Stimulated activated naive CD8-positive, alpha-beta T cell treated with anti-CD3 and anti-CD28 coated beads, Interleukin-15, amount 100 ng/mL, for 72 hours (primary cell): ENCODE measurements at places on chromosomes 12 and 14.
A peak's percentile ranks its signal among the peaks of the same experiment; 100 is the strongest.

- DNase-seq: no peak
These were observed 15.7 kb downstream of the ASPG start for GRCh38 chr14:104101086-104101621.

DNA sequence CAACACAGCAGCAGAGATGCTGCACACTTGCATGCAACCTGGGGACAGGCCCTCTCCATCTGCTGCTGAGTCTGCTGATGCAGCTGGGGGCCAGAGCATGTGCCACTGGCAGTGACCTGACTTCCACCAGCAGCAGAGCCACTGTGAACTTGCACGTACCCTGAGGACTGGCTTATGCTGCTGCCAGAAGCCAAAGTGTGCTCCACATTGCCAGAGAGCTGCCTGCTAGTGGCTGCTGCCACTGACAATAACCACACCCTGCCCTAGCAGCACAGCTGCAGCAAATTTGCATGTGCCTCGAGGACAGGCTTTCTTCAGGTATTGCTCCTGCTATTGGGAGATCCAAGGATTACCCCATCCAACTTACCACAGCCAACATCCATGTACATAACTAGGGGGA, 4.5 kb upstream of the PRR4 start:
- no peak for DNase-seq

DNA sequence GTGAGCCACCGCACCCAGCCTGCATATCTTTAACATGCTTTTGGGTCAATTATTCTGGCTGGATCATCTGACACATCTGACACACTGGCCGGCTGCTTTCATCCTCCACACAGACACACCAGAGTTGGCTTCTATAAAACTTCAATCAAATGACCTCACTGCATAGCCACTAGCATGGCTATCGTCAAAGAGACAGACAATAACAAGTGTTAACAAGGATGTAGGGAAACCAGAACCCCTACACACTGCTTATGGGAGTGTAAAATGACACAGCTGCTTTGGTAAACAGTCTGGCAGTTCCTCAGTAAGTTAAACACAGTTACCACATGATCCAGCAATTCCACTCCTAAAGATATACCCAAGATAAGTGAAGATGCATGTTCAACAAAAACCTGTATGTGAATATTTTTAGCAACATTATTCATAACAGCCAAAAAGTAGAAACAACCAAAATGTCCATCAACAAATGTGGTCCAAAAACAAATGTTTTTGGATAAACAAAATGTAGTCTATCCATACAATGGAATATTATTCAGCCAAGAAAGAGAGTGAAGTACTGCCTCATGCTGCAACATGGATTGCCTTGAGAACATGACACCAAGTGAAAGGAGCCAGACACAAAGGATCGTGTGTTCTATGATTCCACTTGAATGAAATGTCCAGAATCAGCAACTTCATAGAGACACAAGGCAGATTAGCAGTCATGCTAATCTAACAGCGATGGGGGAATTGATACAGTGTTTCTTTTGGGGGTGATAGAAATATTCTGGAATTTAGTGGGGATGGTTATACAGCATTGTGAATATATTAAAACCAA, 10.1 kb downstream of the KDM2B start:
- DNase-seq: no peak

- DNase-seq: no peak
These were observed 61.0 kb downstream of the KIAA0586 start for GRCh38 chr14:58488550-58488949.

DNA sequence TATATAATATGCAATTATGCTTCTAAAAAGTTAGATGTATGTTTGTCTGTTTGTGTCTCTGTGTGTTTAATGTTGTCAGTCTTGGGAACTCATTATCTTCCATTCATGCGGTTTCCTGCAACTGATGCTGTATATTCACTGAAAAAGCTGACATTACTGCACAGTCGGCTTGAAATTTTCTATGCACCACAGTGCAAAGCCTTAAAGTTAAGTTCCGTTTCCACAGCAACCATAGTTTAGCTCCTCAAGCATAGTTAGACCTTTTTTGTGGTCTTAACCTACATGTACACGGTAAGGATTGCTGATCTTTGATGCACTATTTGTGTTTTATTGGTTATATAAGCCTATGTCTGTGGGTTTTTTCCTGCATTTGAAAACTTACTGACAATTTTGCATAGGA, 309.4 kb downstream of the KCNC2 start:
- DNase-seq: no peak

- no peak for DNase-seq
These were observed 34.5 kb upstream of the PTGR2 start for GRCh38 chr14:73817020-73817655.

- no peak for DNase-seq
These were observed 32.4 kb upstream of the CD69 start for GRCh38 chr12:9792961-9793617.

GRCh38 chr12:91982946-91983345, 162.7 kb downstream of the BTG1 start:
- no peak for DNase-seq

DNA sequence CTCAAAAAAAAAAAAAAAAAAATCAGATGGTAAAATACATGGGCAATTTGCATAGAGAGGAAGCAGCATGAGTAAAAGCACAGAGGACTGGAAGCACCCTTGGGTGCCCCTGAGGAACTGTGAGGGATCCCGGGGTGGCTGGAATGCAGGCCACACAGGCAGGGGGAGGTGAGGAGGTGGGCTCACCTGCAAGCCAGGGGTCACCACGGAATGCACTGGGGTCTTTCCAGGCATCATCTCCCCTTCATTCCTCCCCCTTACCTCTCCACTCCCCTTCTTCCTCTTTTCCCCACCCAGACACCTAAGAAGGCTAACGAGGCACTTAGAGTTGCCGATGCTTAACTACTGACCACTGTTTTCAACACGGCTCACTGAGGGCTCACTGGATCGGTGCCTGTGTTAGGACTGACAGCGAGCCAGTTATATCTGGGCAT, 14.4 kb upstream of the HIP1R start:
- DNase-seq: no peak

- DNase-seq: no peak
These were observed 2.9 kb downstream of the PHLDA1 start for GRCh38 chr12:76028571-76029277.

- peak; percentile 24 for DNase-seq
These were observed 117.9 kb upstream of the SFSWAP start for GRCh38 chr12:131592972-131593371.

GRCh38 chr14:96129128-96129736, 75.4 kb upstream of the BDKRB2 start:
- no peak for DNase-seq

GRCh38 chr12:119980242-119980641, 8.8 kb upstream of the BICDL1 start:
- peak; percentile 27 for DNase-seq

- DNase-seq: peak; percentile 83
These were observed 6.6 kb downstream of the BRF1 start for GRCh38 chr14:105294142-105294597.

GRCh38 chr14:36807727-36808126, 146.1 kb downstream of the PAX9 start:
- DNase-seq: no peak

DNA sequence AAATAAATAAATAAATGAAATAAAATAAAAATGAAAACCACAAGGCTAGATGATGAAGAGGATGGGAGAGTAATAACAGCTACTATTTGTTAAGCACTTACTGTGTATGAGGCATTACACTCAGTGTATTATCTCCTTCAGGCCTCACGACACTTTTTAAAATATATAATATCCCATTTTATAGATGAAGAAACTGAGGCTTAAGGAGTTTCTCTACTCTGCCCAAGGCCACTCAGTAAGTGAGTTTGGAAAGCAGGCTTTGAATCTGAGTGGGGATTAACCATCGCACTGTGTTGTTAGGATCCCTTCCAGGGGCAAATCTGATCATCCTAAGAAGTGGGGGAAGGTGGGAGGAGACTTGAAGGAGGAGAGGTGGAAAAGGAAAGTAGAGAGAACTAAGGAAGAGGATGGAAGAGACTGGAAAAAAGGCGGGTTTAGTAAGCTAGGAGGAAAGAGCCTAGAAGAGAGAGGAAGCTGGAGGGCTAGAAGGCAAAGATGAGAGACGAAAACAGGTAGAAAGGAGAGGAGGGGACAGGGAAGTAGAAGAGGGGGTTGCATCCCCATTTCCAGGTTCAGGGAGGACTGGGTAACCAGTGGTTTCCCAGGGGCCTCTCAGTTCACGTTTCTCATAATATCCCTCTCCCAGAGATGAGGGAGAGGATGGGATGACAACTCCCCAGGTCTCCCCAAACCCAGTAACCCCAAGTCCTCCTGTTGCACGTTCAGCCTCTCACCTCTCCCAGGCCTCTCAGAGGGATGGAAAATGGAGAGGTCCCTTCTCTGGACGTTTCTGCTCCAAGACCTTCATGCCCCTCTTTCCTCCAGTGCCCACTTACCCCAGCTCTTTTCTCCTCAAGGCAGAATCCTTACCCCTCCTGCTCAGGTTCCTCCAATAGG, 1.7 kb downstream of the STAT6 start:
- DNase-seq: no peak

GRCh38 chr12:108571609-108572165, 9.3 kb downstream of the ISCU start:
- DNase-seq: no peak

- DNase-seq: no peak
These were observed 4.4 kb downstream of the AVIL start for GRCh38 chr12:57813971-57814772.

GRCh38 chr14:98886982-98887381, 385.0 kb downstream of the BCL11B start:
- DNase-seq: no peak

DNA sequence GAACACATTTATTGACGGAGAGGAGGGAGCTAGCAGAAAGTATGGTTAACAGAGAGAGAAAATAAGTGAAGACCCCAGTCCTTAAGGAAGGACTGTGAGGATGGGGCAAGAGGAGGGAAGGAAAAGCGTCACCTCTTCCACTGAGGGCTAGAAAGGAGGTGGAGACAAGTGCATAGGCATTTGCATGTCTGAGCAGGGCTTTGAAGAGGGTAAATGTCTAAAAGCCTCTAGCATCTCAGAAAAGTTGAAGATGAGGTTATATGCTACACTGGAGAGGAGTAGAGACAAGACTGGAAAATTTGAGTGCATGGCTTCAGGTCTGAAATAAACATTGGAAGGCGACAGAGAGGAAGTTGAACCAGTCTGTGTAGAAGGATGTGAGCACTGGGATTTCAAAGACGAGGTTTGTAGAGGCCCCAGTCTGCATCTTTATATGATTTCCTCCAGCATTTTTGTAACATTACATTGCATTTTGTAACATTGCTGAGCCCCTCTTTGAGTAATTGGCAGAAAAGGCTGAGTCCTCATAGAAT, 98.5 kb upstream of the IFNG-AS1 start:
- no peak for DNase-seq

GRCh38 chr12:123150275-123150743, 581 bp downstream of the PITPNM2 start:
- DNase-seq: peak; percentile 54

DNA sequence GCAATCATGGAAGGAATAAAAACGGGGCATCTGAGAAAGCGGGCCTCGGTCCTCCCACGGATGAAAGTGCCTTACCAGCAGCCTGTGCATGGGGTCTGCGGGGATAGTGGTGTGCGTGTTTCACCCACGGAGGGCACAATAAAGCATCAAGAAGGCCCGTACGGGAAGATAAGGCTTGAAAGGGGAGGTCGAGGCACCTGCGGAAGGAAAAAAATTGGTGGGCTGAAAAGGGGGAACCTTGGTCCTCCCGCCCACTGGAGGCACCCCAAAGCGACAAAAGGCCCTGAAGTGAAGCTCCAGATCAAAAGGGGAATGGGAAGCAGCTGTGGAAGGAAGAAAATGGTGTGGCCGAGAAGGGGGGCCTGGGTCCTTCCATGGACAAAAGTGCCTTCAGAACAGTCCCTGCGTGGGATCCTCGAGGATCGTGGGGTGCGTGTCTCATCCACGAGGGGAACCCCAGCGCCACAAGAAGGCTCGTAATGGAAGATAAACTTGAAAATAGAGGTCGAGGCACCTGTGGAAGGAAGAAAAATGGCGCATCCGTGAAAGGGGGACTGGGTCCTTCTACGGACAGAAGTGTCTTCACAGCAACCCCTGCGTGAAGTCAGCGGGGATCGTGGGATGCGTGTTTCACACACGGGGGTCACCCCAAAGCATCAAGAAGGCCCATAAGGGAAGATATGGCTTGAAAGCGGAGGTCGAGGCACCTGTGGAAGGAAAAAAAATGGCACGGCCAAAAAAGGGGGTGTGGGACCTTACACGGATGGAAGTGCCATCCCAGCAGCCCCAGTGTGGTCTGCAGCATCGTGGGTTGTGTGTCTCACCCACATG, 276.9 kb downstream of the ALG10 start:
- no peak for DNase-seq

- peak; percentile 78 for DNase-seq
These were observed 7.9 kb downstream of the SETD1B start for GRCh38 chr12:121811434-121812319.

DNA sequence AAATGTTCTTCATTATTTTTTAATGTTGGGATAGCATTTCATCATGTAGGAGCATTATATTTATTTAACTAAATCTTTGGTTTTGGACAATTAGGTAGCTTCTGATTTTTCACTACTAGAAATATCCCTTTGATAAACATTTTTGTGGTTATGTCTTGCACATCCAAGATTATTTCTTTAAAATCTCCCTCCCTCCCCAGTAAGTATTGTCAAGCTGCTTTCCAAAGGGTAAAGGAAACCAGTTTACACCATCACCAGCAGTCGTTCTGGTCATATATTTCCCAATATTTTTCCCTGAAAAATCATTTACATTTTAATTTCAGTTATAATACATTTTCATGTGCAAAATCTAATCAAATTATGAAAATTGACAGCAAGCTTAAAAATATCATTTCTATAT, 11.1 kb downstream of the CD69 start:
- DNase-seq: no peak

GRCh38 chr12:68792952-68793351, 15.0 kb upstream of the MDM2 start:
- DNase-seq: peak; percentile 40

DNA sequence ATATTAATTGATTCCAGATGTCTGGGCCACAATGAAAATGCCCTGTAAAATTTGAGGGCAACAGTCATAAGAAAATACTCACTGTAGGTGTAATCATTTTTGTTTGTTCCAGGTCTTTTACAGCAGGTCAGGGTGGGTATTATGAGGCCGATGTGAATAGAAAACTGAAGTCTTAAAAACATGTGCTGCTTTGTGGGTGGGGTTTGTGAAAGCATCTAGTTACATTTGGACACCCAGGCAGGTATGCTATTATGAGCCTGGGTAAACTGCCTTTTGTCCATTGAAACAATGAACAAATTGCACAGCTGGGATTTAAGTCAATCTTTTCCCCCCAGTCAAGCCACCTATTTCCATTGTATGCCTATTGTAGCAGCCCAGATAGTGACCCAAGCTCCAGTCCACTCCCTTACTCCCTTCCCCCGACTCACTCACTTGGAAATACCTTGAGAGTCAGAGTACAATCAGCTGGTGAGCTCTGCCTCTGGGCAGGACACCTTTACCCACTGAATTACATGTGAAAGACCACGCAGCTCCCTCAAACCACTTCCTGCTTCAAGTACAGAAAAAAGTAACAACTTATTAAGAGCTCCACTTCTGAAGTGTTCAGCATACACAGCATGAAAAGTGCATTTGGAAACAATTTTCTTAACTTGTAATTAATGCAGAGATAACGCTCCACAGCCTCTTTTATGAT, 1.8 kb downstream of the IGF1 start:
- DNase-seq: peak; percentile 70

- DNase-seq: no peak
These were observed 42.1 kb downstream of the MVK start for GRCh38 chr12:109615556-109616229.

GRCh38 chr12:127383281-127383680, 883.7 kb upstream of the TMEM132C start:
- no peak for DNase-seq
